ENCODE measurements at places on chromosomes 5 and 9.

DNA sequence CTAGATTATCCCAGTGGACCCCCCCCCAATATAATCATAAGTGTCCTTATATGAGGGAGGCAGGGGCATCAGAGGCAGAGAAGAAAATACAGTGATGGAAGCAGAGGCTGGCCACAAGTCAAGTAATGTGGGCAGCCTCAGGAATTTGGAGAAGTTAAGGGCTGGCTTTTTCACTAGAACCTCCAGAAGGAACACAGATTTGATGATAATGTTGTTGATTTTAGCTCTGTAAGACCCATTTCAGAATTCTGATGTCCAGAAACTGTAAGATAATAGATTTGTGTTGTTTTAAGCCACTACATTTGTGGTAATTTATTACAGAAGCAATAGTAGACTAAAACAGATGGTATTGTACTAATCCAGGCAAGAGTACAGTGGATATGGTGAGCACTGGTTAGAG is 36.3 kb upstream of the LRRTM2 start:
- DNase-seq: no peak

DNA sequence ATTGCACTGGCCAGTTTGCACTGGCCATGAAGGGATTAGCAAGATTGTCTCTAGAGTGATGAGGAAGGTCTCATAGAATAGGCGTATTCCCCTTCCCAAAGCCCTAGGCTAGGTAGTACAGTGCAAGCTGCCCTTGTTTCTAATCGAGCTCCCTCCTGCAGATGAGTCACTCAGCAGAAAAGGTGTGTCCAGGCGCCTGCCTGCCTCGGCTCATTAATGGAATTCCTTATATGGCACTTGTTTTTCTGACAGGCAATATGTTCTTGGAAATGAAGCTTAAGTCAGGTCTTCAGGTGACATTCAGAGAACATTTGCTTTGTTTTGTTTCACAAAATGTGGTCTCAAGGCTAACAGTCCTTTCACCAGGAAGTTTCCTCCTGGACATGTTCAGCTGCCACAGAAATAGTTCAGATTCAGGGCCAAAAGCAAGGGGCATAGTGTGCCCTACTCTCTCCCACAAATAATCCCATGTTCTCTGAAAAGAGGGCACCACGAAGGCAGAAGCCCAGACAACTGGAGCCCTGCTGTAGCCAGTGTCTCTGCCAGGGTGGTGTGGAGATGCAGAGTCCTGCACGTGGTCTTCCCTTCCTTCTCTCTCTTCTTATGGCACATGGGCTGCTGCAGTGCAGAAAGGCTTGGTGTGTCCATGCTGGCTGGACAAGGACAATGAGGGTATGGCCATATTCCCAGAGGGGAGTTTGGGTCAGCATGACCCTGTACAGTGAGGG is 281.1 kb upstream of the MAP3K1 start:
- DNase-seq: no peak

DNA sequence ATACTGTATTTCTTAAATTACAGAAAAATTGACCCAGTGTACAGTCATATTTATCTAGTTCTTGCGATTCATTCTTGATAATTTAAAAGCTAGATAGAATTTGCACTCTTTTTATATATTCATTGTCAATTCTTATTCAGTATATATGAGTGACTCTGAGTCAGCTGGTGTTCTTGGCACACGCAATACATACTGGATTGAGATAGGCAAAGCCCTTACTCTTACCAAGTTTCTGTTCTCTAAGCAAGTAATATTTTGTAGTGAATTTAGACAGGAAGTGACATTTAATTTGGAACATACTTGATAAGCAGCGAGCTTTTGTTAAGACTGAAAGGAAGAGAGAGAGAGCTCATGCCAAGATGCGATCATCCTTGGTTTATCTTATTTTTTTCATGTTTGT is 57.7 kb downstream of the GPBP1 start:
- no peak for DNase-seq

DNA sequence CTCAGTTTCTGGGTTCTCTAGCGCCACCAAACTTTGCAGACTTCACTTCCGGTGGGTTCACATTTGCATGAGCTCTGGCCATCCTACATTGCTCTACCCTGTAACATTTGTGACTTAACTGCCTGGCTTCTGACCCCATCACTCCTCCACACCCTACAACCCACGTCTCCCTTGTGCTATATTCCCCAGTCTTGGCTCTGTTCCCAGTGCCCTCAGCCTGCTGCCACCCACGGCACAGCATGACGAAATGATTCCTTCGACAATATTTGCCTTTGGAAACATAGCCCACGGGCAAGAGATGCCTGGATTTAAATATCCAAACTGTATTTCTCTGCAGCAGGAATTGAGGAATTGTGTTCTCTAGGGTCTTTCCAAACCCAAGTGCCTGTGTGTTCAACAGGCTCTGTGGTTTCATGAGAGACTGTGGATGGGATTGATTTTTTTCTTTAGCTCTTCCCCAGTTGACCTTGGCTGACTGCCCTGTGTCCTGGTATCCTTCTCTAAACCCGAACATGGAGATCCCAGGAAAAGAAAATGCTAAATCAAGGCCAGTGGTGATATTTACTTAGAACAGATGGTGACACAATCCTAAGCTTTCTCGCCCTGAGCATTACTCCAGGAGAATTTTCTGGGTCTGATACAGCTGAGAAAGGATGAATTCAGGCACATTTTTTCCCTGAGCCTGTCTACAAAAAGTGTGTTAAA is 44.4 kb upstream of the GRIA1 start:
- DNase-seq: no peak

DNA sequence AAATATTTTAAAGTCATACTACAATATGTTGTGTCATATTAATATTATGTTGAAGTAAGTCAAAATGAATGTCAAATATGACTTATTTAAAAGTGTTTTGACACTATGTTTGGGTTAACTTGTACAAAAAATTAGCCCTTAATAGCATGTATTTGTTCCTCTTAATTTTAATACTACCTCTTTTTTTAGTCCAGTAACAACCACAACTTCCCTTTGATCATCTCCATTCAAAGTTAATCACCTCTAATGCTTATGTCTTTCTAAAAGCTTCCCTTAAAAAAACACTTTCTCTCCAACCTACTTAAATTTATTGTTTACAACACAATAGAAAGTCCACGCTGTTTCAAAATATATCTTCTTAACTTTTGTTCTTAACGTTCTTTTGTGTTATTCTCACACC is 9.6 kb downstream of the SLCO4C1 start:
- no peak for DNase-seq

GRCh38 chr5:91158011-91158410 is 225.1 kb downstream of the ARRDC3 start:
- no peak for DNase-seq

DNA sequence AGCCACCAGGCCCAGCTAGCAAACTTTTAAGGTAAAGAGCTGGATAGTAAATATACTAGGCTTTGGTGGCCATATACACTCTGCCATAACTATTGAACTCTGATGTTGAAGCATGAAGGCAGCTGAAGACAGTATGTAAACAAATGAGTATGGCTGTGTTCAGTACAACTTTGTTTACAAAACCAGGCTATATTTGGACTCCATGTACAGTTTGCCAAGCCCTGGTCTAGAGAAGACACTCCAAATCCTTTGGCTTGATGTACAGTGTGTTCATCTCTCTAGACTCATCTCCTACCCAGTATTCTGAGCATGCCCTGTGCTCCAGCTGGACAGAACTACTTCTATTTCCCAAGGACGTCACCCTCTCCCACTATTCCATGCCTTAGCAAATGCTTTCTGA is 54.3 kb upstream of the MEGF10 start:
- DNase-seq: no peak

GRCh38 chr9:90870621-90871326 is 69.2 kb downstream of the SYK start:
- peak; percentile 23 for DNase-seq

Data from activated T-cell treated with anti-CD3 and anti-CD28 coated beads for 48 hours (primary cell).